ENCODE measurements at places on chromosomes 3 and 15.

DNA sequence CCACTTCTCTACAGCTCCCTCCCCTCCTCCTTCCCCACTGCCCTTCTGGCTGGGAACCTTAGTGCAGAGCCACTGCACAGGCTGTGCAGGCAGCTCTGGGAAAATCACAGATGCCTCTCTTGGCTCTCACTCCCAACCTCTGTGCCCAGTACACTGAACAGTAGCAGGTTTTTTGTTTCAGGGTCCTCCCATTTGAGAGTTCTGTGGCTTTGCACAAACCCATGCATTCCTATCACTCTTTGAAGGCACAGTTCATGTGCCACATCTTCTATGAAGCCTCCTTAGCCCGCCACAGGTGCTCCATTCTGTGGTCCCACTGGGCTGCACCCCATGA lies 103.9 kb downstream of the SNRK start:
- DNase-seq, result no peak

DNA sequence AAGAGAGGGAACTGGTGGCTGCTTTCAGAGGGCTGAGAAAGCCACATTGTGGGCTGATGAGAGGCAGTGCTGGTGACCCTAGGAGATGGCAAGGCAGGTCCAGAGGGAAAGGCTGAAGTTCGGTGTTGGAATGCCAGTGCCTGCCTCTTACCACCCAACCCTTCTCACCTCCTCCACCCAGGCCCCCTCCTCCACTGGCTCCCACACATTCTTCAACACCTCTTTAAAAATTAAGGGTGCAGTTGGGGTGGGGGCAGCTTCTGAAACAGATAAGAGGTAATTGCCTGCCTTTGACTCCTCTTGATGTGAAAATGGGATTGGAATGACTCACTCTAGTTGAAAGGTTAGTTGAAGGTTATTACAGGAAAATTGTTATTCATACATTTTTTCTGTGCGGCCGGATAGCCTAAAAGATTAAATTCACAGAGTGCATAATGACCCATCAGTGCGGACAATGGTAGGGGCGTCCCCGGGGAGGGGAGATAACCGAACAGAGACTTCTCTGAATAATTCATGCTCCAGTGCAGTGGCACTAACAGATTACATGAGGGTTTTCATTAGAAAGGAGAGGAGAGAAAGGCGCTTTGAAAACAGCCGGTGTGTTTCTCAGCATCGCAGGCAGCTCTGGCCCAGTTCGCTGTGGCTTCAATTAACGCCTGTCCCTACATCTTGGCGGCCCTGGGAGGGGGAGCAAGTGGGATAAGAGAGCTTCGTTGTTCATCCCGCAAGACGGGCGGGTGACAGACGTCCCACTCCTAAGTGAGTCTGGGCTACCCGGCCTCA lies 212.4 kb downstream of the TLE3 start:
- no peak for DNase-seq

DNA sequence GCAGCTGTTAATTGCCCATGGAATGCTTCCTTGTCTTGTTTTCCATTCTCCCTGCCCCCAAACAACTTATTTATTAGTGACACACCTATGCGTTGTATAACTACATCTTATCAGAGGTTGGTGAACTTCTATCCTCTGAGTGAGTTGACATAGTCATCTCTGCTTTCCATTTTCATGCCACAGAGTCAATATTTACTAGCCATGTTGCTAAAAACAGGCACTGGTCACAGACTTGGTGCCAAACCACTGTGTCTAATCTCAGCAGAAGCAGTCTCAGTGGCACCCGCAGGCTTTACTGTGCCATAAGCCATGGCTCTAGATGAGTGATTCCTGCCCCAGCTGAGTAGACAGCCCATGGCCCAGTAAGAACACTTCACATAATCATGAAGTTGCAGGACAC lies 26.5 kb downstream of the DAPK2 start:
- DNase-seq, result no peak

- DNase-seq, result no peak
Observed at GRCh38 chr3:24483873-24484272, 10.8 kb downstream of the THRB start.

DNA sequence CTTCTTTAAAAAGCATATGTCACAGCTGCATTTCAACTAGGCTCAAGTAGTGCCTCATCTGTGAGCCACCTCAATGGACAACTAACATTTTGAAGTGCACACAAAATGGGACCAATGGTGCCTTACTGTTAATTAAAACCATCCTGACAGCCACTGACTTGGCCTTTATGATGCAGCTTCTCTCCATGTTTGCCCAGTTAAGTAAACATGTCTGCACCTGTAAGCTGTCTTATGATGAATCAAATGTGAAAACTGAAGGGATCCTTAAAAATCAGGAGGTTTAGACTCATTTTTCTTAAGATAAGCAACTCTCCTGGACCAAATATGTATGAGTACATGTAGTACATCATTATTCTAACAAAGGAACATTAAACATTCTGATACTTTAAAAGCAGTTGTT lies 861.6 kb downstream of the ROBO1 start:
- DNase-seq, result no peak

DNA sequence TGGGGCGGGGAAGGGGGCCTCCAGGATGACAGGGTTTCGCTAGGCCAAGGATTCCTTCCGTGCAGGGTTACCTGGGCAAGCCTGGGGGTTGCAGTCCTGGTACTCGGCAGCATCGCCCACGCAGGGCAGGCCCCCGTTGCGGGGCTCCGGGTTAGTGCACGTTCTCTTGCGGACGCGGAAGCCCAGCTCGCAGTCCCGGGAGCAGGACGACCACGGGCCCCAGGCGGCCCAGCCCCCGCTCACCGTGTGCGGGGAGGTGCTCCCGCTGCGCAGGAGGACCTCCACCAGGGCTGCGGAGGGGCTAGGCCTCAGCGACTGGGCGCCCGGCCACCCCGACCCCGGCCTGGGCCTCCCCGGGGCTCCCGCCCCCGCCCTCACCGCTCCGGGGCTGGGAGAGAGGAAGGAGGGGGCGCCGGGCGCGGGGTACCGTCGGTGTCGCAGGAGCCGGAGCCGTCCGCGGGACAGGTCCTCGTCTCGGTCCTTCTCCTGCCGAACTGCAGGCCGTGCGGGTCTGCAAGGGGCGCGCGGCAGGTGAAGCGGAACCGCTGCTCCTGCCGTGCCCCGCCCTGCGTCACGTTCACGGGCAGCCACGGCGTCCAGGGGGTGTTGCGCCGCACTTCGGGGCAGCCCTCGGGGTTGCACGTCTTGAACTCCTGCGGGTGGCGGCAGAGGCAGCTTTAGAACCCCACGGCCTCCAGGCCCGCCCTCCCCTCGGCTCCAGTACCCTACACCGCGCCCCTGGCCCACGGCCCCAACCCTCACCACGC lies 114.6 kb downstream of the SEMA5B start:
- no peak for DNase-seq

GRCh38 chr3:64945171-64945729 lies 257.4 kb upstream of the ADAMTS9 start:
- DNase-seq, result peak; percentile 82

GRCh38 chr15:89776274-89777072 lies at the start of gene MESP2:
Gene MESP2 (plus strand): TSS chr15:89776332. CDS start chr15:89776358, 26 bp downstream.
- peak; percentile 89 for DNase-seq

GRCh38 chr3:184255291-184256039 lies 5.9 kb downstream of the CAMK2N2 start:
- DNase-seq, result no peak

GRCh38 chr15:69304182-69304545 lies 5.5 kb downstream of the PAQR5 start:
- no peak for DNase-seq

GRCh38 chr3:126087552-126088175 lies 3.7 kb upstream of the SLC41A3 start:
- DNase-seq, result no peak

- no peak for DNase-seq
Observed at GRCh38 chr15:97153356-97153965, 807.0 kb upstream of the ARRDC4 start.

GRCh38 chr15:27587810-27588209 lies 511.3 kb downstream of the OCA2 start:
- no peak for DNase-seq

- DNase-seq, result no peak
Observed at GRCh38 chr3:123788710-123789109, 95.4 kb downstream of the MYLK start.
